ENCODE measurements at places on chromosomes 3 and 15.

GRCh38 chr3:99895131-99895696 lies 77.6 kb downstream of the CMSS1 start:
- DNase-seq, result no peak

DNA sequence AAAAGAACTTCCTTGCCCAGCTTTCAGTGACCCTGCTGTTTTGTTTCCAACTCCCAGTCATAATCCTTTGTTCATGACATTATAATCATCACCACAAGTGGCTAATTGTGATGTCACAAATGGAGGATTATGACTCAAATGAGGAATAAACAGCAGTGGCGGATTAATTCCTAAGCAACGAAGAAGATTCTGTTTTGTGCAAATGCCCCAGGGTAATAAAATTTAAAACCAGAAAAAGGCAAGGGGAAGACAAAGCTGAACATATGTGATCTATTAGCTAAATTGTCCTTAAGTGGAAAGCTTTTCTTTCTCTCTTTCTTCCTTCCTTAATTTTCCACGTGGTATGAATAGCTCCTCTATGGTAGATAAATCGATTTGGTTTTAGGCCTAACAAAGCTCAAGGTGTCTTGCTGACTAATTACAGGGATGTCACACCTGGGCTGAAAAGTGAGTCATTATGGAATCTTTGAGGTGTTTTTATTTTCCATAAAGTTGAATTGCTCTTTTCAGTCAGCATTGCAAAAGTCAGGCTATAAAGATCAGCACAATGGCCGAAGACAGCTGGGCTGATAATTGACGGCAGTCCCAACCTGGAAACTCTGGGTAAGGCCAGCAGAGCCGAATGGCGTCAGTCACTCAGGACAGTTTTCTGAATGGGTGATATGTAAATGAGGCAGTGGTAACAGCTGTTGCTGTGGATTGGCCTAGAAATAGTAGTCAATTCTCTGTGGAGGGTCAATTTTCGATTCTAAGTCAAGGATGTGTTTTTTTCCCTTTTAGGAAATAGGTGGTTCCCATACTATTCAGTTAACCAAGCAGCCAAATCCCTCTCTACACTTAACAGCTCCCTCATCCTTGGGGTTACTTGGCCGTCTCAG lies 121.5 kb downstream of the PTPRG start:
- no peak for DNase-seq

DNA sequence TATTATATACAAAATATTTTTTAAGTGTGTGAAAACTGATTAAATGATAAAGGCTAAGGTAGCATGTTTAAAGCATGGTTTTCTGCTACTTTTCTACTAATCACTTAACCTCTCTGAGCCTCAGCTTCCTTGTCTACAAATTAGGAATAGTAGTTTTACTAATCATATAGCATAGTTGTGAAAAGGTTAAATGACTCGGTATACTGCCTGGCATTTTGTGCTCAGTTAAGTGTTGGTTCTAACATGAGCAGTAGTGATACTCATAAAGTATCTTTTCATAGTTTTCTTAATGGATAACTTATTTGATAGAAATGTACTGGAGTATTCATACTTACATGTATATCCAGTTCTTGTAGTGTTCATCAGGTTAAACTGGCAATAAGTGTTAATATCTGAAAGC lies 13.6 kb downstream of the RASA2 start:
- no peak for DNase-seq

DNA sequence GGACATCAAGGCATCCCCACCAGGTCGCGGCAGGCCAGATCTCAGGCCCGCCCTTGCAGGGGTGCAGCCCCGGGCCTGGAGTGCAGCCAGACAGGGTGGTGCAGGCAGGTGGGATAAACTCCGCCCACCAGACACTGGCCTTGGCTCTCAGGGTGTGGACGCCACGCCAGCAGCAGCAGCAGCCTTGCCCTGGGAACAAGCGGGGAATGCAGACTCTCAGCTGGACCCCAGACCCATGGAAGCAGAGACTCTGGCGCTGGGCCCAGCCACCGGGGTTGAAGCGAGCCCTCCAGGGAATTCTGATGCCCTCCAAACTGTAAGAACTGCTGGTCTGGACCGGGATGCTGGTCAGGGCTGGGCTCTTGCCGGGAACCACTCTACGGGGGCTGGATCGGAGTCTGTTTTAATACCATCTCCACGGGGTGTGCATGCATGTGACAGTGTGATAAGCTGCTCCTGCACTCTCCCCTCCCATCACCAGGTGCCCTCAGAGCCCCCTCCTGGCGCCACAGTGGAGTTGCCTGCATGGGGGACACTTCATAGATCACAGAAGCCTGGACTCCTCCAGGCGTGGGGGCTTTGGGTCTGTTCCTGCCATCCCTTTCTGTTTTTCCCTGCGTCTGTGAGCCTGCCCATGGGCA lies 142.7 kb downstream of the NSMCE3 start:
- DNase-seq, result no peak

DNA sequence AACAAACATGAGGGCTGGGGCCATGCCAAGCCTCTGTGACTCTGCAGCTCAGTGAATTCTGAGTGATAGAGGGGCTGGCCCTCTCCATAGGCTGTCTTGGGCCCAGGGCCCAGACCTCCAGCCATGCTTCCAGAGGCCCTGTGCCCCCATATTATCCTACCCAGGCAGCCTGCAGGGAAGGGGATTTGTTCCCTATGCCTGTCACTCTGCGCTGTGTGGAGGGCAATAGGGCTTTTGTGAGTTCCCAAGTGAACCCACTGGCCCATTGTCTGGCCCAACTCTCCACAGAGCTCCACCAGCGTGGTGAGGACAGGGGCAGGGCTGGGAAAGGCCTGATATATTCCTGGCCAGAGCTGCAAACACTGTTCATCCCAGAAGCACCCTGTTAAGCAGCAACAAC lies 113.2 kb downstream of the EPHB1 start:
- no peak for DNase-seq

DNA sequence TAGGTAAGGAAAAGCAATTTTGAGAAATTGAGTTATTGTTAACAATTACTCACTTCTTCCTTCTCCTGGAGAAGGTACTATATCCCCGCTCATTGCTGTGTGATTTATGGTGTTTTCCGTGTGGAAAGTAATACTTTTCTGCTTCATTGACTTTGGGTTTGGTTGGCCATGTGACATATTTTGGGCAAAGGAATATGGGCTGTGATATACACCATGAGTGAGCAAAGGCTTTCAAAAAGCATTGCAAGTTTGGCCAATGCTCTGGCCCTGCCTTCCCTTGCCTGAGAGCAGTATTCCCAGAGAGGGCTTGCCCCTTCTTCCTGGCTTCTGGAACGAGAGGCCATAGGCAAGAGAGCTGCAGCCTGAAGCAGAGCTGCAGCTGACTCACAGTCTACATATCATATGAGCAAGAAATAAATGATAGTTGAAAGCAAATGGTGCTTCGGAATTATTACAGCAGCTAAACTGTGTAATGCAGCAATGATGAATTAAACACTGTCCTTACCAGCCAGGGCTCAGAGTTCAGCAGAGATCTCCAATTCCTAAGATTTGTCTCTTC lies 216.8 kb upstream of the CD96 start:
- DNase-seq, result no peak

DNA sequence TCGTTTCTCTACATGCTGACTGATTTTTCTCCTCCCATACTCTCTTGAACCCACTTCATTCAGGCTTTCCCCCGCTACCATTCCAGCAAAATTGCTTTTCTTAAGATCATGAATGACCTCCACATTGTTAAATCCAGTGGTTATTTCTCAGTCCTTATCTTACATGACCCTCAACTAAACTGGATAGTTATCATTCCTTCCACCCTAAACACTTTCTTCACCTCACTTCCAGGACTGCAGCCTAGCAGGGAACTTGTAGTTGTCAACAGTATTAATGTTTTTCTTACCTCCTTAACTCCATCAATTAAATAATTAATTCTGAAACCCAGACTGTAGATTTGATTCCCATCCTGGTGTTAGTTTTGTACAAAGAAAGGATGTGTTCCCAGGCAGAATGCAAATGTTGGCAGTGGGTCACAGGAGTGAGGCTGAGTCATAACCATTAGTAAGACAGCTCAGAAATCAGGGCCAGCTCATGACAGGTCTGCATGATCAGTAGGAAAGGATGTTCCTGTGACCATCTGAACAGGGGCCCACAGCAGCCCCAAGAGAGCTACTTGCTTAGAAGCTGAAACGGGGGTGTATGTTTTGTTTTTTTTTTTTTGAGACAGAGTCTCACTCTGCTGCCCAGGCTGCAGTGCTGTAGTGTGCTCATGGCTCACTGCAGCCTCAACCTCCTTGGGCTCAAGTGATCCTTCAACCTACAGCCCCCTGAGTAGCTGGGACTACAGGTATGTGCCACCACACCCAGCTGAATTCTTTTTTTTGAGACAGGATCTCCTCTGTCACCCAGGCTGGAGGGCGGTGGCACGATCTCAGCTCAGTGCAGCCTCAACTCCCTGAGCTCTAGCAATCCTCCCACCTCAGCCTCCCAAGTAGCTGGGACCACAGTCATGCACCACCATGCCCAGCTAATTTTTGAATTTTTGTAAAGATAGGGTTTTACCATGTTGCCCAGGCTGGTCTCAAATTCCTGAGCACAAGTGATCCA lies 9.1 kb downstream of the BCL2L10 start:
- no peak for DNase-seq

GRCh38 chr3:197516517-197516889 lies 39.3 kb downstream of the BDH1 start:
- no peak for DNase-seq

DNA sequence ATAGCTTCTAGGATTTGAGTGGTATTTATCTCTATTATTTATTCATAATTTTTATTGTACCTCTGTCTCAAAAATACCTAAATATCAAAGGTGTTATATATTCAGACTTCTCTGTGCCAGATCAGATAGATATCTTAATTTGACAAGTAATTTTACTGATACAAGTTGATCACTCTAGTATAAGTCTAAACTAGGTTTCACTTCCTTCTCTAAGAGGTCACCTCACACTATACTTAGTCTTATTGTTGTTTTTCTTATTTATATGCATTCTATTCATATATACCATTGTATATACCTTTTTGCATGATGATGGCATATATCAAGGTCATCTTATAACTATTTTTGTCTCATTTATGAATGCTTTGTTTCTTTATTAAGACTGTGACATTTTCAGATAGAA lies 26.4 kb upstream of the HGD start:
- no peak for DNase-seq

DNA sequence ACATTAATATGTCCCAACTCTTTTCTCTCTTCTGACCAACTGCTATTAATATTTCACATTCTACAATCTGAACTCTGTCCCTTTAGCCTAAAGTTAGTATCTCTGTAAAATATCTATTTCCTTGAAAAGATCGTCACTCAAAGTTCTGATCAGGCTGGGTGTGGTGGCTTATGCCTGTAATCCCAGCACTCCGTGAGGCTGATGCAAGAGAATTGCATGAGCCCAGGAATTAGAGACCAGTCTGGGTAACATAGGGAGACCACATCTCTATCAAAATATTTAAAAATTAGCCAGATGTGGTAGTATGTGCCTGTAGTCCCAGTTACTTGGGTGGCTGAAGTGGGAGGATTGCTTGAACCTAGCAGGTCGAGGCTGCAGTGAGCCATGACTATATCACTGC lies 695.6 kb downstream of the MCTP2 start:
- DNase-seq, result no peak

DNA sequence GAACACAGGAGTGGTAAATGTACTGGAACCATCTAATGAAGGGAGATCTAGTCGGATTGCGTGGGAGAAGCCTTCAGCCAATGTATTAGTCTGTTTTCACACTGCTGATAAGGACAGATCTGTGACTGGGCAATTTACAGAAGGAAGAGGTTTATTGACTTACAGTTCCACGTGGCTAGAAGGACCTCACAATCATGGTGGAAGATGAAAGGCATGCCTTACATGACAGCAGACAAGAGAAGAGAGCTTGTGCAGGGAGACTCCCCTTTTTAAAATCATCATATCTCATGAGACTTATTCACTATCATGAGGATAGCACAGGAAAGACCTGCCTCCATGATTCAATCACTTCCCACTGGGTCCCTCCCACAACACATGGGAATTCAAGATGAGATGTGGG lies 17.0 kb downstream of the HRG start:
- DNase-seq, result no peak

DNA sequence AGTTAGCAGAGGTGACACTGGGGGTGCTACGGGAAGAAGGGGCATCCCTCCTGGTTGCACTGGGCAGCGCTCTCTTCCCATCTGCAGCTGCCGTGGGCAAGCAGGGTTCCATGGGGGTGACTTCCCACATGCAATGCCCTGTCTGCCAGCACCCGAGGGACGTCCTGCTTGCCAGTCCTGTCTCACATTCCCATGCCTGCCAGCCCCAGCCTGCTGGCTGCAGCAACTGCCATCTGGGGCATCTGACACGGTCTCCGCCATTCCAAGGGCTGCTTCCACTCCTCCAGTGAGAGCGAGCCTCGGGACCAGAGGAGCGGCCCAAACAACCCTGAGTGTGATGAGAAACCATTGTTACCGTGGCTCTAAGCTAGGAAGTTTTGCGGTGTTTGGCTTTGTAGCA lies 45.4 kb upstream of the RPL32 start:
- no peak for DNase-seq

DNA sequence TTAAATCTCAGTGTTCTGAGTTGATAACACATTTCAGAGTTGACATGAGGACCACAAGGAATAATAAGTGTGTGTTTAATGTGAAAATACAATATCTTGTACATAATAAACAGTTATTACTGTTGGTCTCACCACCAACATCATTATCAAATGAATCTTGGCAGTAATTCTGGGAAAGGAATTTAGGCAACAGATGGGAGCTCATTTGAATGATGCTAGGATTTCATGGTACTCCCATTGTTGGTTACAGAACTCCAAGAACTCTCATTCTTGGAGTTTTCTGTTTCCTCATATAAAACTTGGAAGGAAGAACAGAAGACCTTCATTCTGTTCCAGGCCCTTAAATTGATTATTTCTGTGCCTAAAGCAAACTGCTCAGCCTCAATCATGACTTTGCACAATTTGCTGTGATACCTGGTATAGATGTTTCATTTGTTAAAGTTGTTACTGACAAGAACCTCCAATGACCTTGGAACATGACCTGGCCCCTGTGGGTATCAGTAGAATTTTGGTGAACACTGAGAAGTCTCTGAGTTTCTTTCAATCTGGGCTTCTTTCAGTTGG lies 385.8 kb downstream of the LPP start:
- no peak for DNase-seq

- no peak for DNase-seq
Measured at GRCh38 chr3:42802876-42803413, 1.3 kb downstream of the HIGD1A start.

GRCh38 chr3:8964436-8965370 lies 1.4 kb upstream of the RAD18 start:
- DNase-seq, result peak; percentile 55

GRCh38 chr3:73215281-73215680 lies 153.8 kb downstream of the EBLN2 start:
- no peak for DNase-seq

DNA sequence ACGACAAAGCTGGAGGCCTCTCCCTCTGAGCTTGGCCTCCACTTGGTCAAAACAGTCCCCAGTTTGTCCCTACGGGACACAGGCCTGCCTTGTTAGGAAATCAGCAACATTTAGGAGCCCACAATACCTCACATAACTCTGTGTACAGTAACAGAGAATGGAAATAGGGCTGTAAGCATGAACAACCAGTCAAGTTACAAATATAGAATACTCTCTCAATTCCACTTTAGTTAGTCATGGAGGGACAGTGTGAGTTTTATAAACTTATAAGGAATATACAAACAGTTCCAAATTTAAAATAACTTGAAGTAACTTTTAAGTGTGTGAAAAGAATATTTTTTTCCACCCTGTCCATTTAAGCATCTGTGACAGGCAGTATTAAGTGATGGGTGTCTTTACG lies 129.4 kb downstream of the PGPEP1L start:
- no peak for DNase-seq

GRCh38 chr15:70741107-70741531 lies 22.2 kb downstream of the UACA start:
- DNase-seq, result peak; percentile 50

- no peak for DNase-seq
Measured at GRCh38 chr3:7518456-7518855, 657.5 kb downstream of the GRM7 start.

Measured in left colon (tissue), 2 donors.